Endothelial cell of umbilical vein (primary cell): ENCODE measurements at places on chromosomes 2 and 18.

- H3K27ac ChIP-seq: no peak overlapping the region
- H3K36me3 ChIP-seq: no peaks in the 10 kb centered on the region
- DNase-seq: no peak
- H3K27me3 ChIP-seq: peaks cover 8% of the 10 kb centered on the region
- H3K4me3 ChIP-seq: no peak overlapping the region
- H3K4me1 ChIP-seq: peaks cover 5% of the 10 kb centered on the region
Observed at GRCh38 chr2:48415836-48416515, 114.0 kb upstream of the STON1 start.

- DNase-seq: no peak
- H3K27me3 ChIP-seq: peaks cover 6% of the 10 kb centered on the region
- no peak overlapping the region for H3K27ac ChIP-seq
- no peaks in the 10 kb centered on the region for H3K4me1 ChIP-seq
Observed at GRCh38 chr18:31611511-31611910, 19.8 kb downstream of the TTR start.

DNA sequence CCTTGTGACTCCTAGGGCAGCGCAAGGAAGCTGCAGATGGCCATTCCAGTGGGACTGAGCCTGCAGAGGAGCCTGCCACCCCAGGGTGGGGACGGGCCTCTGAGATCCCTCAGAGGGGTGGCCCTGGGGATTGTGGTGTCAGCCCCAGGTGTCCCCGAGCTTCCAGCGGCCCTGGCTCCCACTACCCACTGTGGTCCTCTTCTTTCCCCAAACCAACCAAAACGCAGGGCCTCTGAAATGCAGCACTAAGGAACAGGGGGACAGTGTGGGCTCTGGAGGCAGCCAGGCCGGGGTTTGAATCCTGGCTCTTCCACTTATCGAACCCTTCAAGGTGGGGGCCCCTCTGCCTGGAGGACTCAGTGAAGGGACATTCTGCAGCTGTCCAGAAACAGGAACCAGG is 32.7 kb downstream of the ATOH8 start:
- no peaks in the 10 kb centered on the region for H3K27me3 ChIP-seq
- H3K4me1 ChIP-seq: no peaks in the 10 kb centered on the region
- no peak overlapping the region for H3K27ac ChIP-seq

GRCh38 chr2:43616967-43617680 is 19.9 kb upstream of the PLEKHH2 start:
- no peaks in the 10 kb centered on the region for H3K27me3 ChIP-seq
- no peak for DNase-seq
- H3K36me3 ChIP-seq: no peaks in the 10 kb centered on the region
- H3K4me1 ChIP-seq: no peaks in the 10 kb centered on the region

DNA sequence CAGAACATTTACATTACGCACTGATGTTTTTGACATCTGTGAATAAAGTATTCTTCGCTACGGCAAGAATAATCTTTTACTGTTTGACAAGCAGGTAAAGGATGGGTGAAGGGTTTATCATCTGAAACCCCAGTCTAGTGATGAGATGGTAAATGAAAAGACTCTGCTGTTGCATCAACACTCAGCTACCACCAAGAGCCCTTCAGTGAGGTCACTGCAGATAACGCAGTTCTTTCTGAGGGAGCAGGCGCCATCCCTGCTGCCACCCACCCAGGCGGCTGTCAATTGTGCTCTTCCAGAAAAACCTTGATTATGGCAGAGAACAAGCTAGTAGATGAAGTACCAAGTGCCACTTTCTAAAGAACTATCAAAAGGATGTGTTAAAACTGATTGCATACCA is 58.7 kb downstream of the ABCG8 start:
- DNase-seq: no peak
- H3K27ac ChIP-seq: no peak overlapping the region
- peaks cover 13% of the 10 kb centered on the region for H3K36me3 ChIP-seq
- no peak overlapping the region for H3K4me3 ChIP-seq

- H3K4me1 ChIP-seq: no peaks in the 10 kb centered on the region
- no peaks in the 10 kb centered on the region for H3K36me3 ChIP-seq
- H3K4me3 ChIP-seq: no peak overlapping the region
- DNase-seq: no peak
- no peak overlapping the region for H3K27ac ChIP-seq
Observed at GRCh38 chr2:136920652-136921333, 155.4 kb downstream of the THSD7B start.
